CD4-positive, alpha-beta T cell treated with Interleukin-4 for 1 hour (primary cell): ENCODE measurements at places on chromosomes 4 and X.

DNA sequence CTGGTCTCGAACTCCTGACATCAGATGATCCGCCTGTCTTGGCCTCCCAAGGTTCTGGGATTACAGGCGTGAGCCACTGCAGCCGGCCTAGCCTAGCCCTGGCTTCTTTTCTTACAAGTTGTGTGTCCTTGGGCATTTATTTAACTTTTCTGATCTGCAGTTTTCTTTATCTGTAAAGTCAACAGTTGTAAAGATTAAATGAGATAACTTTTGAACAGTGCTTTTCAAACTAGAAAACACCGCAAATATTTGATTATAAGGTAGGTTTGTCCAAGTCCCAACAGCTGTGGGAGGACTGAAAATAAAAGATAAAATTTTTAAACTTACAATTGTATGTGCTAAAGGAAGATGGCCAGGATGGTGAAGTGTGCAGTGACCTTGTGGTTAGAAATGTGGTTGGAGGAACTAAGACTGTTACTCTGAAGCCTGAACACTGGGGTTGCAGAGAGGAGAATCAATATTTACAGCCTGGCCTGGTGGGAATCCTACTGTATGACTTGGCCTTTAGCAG lies 44.8 kb downstream of the GSX2 start:
- DNase-seq = no peak

- DNase-seq = no peak
Observed at GRCh38 chrX:123884809-123885408, 25.1 kb downstream of the XIAP start.

DNA sequence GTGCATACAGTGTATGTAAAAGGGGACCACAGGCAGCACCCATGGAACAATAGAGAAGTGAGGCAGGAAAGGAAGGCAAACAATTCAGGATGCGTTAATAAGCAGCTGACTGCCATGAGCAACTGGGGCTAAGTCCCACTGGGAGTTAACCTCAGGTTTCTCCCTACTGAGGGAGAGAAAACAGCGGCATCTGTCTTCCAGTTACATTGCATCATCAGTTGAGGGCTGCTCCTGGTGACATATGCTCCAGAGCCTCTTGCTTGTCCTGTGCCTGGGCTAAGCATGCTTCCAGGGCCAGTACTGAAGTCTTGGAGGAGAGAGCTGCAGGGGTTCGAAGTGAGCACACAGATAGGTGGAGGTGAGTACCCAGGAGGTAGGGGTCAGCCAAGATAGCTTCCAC lies 24.3 kb downstream of the RAI2 start:
- DNase-seq = no peak

GRCh38 chrX:148940411-148940996 lies 440.1 kb downstream of the AFF2 start:
- DNase-seq = no peak

DNA sequence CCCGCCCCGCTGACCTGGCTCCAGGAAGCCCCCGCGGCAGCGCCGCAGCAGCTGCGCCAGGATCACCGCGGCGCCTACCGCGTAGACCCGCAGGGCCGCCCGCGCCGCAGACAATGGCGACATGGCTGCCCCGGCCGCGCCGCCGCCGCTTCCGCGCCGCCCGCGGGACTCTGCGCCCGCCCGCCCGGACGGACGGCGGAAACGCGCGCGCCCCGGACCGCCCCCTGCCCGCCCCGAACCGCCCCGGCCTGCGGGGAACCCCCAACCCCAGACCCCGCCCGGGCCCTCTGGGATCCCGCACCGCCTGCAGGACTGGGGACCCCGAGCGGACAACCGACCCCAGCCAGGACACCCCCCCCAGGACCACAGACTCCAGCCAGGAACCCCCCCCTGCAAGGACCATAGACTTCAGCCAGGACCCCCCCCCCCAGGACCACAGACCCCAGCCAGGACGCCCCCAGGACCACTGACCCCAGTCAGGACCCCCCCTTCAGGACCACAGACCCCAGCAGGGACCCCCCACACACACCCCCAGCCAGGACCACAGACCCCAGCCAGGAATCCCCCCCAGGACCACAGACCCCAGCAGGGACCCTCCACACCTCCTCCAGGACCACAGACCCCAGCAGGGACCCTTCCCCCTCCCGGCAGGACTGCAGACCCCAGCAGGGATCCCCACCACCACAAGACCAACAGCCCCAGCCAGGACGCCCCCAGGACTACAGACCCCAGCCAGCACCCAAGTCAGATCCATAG lies at the start of the genes DHRSX and ZBED1:
DHRSX (minus strand) TSS at position 174 of the 756 bp plus-strand sequence; CDS start at position 123, 51 bp downstream.
ZBED1 (minus strand) TSS at position 174 of the 756 bp plus-strand sequence. CDS start 10,257 bp downstream, outside the sequence.
- peak; percentile 61 for DNase-seq

DNA sequence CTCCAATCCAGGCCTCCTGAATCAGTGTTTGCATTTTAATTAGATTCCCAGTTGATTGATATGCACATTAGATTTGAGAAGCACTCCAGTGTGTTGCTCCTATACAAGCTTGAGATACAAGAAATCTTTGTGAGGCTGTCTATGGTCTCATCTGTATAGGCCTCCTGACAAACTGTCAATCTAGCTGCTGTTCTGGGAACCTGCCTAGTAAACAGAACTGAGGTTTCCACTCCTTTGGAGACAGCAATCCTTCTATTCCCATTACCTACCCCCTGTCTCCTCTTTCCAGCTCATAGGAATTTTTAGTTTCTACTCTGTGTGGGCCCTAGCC lies 306.1 kb upstream of the EMCN start:
- no peak for DNase-seq

DNA sequence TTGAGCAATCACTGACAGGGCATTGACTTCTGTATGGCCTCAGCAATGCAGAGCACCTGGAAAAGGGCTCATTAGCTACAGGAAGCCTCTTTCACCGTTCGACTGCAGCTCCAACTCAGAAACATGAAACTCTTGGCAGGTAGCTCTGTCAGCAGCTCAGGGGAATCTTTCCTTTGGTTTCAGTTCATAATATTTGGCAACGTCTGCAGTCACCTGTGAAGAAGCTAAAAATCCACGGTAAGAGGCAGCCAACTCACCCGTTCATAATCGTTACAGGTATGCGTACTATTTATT lies 354.9 kb downstream of the CAMK2D start:
- DNase-seq = no peak

GRCh38 chr4:169659716-169660670 lies 39.6 kb downstream of the CLCN3 start:
- peak; percentile 89 for DNase-seq
